ENCODE measurements at places on chromosomes 3 and 15.
A peak's percentile ranks its signal among the peaks of the same experiment; 100 is the strongest.

- DNase-seq, result no peak
These were observed 10.5 kb upstream of the ABHD2 start for GRCh38 chr15:89077750-89078149.

DNA sequence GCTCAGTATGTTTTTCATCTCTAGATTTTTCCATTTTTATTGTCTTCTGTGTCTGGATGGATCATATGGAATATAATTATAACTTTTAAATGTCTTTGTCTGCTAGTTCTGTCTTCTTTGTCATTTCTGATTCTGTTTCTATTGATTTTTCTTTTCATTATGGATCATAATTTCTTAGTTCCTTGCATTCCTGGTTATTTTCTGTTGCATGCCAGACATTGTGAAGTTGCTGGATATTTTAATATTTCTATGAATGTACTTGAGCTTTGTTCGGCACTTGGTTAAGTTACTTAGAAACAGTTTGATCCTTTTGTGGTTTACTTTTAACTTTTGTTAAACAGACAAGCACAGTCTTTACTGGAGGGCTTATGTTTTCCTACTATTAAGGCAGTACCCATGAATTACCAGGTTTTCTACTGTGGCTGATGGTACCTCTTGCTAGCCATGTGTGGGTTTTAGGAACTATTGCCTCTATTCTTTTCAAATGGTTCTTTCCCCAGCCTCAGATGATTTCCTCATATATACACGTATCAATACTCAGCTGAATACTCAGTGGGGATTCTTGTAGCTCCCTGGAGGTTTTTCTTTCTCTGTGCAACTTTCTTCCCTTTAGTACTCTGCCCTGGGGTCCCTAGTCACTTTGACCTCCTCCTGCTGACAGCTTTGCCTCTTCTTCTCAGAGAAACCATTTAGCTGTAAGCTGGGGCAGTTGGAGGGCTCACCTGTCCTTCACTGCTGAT, 64.3 kb downstream of the RASA2 start:
- DNase-seq, result no peak

DNA sequence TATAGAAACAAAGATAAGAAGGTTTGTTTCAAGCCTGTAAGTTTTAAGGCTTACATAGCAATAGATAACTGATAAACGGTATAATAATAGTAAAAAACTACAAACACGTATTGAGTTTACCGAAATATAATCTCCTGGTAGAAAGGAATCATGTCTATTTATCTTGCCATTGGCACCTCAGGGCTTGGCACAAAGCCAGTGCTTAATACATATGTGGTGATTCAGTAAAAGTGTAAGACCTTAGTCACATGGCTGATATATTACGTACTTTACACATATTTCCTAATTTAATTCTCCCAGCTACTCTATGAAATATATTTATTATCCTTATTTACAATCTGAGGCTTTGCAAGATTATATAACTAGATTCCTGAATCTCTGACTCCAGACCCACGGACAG, 32.0 kb upstream of the SLCO3A1 start:
- DNase-seq, result no peak

GRCh38 chr3:152113413-152113812, 155.3 kb upstream of the MBNL1 start:
- no peak for DNase-seq

GRCh38 chr3:183515968-183516851, 39.3 kb downstream of the KLHL6 start:
- no peak for DNase-seq

GRCh38 chr3:182308328-182308727, 485.0 kb upstream of the ATP11B start:
- DNase-seq, result no peak

- DNase-seq, result no peak
These were observed 109.1 kb downstream of the POLQ start for GRCh38 chr3:121436641-121437040.

DNA sequence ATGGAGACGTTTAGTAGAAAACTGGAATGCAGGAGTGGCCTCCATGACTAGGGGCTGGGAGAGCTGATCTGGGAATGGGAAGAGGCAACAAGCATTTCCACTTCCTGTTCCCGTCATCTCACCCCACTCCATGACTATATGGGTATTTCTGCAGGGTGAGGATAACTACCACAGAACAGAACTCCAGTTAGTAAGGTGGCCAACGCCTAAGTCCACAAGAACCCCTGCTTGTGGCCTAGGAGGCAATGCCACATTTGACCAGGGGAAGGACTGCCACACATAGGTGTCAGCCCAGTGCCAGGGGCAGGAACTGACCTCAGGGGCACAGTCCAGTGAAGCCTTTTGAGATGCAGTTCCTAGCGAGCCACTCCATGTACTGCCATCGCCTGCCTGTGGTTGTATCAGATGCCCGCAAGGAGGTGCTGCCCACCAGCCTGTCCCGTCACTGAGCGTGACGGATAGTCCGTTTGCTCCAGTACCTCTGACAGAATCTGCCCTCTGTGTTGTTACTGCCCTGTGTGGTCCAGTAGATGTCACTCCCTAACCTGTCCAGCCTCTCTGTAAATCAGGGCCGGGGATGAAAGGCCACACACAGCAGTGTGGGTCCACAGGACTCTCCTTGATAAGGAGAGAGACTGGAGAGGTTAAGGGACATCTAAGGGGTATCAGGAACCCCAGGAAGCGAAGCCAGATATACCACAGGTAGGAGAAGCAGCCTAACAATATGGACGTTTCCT, 3.5 kb upstream of the MTFMT start:
- DNase-seq, result peak; percentile 81

- DNase-seq, result no peak
These were observed 10.9 kb downstream of the TRIP4 start for GRCh38 chr15:64398575-64398974.

DNA sequence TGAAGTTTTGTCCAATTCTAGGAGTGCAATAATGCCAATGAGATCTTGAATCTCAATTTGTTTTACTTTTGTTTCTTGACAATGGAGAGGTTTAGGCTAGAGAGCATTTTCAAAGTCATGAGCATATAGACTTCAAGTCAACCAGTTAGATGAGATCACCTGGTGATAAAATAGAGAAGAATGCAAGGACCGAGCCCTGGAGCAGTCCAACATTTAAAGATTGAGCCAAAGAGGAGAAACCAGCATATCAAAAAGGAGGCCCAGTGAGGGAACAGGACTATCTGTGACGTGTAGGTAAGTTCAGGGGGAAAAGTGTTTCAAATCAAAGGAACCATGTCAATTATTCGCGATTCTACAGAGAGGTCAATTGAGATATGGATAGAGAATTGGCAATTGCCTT, 1.7 kb upstream of the PIAS1 start:
- no peak for DNase-seq

GRCh38 chr3:13728487-13728886, 151.4 kb downstream of the WNT7A start:
- DNase-seq, result no peak

- DNase-seq, result no peak
These were observed 34.6 kb upstream of the SPRED1 start for GRCh38 chr15:38217788-38218609.

All from HuH-7.5 (cell line).